ENCODE measurements at places on chromosomes 2 and 18.

GRCh38 chr18:42509750-42510415 lies 554.8 kb downstream of the PIK3C3 start:
- no peak for DNase-seq

- no peak for DNase-seq
These were observed 629.4 kb downstream of the TSN start for GRCh38 chr2:122384768-122385333.

DNA sequence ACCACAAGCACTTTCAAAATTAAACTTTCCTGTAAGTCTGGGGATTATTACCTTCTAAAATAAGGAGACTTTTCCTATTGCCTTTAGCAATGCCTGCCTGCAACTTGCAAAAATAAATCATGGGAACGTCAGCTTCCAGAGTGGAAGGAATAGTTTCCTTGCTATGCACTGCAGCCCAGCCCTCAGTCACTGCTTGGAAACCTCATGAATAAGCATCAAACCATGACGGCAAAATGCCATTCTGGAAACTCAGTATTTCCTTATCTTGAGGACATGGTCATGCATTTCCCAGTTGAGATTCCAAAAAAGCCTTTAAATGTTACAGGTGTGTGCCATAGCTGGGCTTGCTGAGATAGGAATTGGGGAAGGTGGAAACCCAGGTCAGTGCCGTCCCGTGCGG lies 84.2 kb upstream of the OTOS start:
- no peak for DNase-seq

- no peak for DNase-seq
These were observed 580 bp downstream of the TMEM163 start for GRCh38 chr2:134718023-134718816.

DNA sequence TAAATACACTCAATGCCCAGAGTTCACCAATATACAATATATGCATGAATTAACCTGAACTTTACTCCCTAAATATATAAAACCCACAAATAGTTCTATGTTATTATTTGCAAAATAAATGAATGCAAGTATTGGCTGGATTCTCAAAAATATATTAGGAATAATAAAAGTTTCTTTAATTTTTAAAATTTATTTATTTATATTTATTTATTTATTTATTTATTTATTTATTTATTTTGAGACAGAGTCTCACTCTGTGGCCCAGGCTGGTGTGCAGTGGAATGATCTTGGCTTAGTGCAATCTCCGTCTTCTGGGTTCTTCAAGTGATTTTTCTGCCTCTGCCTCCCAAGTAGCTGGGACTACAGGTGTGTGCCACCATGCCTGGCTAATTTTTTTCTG lies 88.7 kb upstream of the TMEFF2 start:
- no peak for DNase-seq

Data from T-cell (primary cell).